ENCODE measurements at places on chromosomes 1 and 21.

DNA sequence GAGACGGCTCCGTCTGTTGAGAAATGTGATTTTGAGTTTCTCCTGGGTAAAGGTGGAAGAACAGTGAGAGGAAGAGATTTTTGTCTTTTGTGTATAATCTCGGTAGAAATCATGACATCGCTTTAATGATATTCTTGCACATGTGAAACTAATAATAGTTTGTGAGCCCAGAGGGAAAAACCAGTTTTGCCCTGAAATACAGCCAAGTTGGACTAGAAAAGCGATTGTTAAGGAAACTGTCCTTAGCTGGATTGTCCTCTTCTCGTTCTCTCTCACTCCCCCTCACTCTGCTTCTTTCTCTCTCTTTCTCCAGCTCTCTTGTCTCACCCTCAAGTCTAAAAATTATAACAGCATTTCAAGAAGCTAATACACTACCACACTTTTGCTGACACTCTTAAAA, 17.1 kb downstream of the KCNJ6 start:
- no peak for DNase-seq

DNA sequence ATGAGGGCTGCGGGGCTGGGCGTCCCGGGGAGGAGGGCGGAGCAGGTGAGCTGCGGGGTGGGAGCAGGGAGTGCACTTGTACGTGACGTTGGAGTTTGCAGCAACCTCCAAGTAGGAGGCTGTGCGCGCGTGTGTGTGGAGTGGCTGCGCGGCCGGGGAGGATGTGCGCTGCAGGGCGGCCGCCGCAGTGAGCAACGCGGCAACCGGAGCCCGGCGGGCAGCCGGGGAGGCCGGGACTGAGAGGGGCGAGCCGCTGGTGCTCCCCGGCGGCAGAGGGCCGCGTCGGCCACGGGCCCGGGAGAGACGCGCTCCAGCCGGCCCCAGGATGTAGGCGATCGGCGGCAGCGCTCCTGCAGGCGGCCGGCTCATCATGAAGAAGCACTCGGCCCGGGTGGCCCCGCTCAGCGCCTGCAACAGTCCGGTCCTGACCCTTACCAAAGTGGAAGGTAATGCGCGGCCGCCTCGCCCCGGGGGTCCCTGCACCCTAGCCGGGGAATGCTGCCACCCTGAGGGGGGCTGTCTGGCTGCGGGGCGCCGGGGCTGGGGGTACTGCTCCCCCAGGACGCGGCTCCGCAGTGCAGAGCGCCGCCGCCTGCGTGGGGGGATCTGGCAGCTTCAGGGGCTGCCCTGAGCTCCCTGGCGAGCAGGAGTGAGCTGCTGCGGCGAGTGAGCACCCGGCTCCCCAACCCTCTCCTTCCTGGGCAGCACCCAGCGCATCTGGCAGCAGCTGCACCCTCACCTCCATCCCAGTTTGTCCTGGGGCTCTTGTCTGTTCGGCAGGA, 158.9 kb upstream of the COA6 start:
- no peak for DNase-seq

DNA sequence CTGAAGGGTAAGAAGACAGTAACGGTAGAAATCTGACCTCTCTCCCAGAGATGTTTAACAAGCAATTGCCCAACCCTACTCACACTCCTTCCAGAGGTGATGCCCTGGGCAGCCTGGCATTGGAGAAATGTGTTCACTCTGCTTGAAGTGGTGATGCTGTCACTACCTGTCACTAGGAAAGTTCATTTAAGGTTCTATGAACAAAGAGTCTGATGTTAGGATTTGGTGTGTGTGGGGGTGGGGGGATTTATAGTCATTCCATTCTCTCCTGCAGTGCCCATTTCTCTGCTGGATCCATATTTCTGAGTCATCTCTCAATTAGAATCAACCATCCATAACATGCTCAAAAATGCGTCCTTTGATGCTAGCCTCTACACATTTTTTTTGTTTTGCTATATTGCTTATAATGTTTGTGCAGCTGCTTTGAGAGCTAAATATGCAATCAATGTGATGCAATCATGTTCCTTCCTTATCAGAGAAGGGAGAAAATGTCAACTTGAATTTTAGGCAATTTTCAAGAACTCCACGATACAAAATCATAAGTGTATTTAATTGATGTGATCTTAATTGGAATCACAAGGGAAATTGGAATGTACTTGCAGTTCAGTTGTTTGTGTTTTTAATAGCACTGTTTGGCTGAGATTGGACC, 173.9 kb downstream of the DUSP10 start:
- no peak for DNase-seq

DNA sequence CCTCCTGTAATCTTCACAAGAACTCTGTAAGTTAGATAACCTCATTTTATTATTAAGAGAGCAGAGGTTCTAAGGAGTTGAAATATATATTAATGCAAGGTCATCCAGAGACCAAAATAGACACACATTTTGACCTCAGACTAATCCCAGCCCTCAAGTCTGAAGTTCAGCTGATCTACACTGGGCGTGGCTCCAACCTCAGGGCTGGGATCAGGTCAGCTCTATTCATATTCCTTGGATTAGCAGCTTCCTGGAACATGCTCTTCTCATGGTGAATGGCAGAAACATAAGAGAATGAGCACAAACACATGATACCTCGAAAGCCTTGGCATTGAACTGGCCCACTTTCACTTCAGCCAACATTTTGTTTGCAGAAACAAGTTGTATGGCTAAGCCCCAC, 200.8 kb upstream of the ST6GALNAC5 start:
- DNase-seq = no peak

- no peak for DNase-seq
Observed at GRCh38 chr1:233459470-233459945, 132.0 kb downstream of the MAP3K21 start.

DNA sequence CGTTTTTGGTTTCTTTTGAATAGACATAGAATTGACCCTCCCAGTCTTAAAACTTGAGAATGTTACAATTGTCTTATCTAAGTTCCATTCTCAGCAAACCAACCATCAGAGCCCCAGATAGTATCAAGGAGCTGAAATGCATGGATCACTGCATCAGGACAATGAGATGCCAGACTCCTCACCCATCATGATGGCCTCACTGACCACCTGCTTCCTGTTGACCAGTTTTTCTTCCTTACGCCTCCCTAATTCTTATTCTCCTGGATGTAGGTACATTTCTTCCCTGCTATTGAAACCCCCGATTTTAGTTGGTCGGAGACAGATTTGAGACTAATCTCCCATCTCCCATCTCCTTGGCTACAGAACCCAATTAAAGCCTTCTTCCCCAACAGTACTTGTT, 17.7 kb downstream of the MATN1 start:
- DNase-seq = no peak

DNA sequence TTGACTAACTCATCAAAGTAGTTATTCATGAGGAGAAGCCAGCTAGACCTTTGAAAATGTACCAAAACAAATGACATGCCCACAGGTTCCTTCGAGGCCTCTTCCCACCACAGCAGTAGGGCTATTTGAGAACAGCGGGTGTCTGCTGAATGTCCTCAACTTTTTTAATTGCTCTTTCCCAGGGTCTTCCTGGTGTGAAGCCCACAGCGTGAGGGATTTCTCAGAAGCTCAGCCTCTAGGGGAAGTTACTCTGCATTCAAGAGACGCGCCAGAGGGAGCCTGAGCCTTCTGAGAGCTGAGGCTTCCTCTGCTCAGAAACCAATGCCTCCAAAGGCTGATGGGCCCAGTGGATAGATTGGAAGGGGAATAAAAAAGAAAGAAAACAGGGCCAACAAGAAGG, 153.6 kb downstream of the OLFM3 start:
- no peak for DNase-seq

DNA sequence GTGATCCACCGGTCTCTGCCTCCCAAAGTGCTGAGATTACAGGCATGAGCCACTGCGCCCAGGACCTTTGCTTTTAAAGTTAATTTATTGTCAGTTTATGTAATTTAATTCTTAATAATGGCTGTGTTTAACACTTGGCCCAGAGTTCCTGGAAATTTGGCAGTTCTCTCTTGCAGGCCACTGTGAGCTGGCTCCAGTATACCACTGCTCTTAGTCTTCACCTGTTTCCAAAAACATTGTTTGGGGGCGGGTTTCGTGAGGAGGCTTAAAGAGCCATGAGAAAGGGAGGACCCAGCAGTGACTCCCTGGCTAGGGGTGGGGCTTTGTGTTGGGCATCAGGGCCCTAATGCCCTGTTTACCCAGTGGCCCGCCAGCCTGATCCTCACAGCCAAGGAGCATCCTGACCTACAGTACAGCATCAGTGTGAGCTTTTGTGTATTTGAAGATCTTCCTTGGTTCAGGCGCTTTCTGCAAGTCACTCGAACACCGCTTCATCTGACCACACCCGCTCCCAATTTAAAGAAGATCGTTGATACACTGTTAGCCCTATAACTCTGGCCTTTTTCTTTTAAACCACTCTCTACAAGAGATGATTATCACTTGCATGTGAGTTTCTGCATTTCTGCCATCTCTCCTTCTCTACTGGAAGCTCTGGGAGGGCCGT, 12.0 kb upstream of the BGLAP start:
- no peak for DNase-seq

GRCh38 chr1:15760520-15761211, 2.1 kb downstream of the FBLIM1 start:
- DNase-seq = no peak
